GM20000 (cell line): ENCODE measurements at places on chromosomes 2 and 18.

DNA sequence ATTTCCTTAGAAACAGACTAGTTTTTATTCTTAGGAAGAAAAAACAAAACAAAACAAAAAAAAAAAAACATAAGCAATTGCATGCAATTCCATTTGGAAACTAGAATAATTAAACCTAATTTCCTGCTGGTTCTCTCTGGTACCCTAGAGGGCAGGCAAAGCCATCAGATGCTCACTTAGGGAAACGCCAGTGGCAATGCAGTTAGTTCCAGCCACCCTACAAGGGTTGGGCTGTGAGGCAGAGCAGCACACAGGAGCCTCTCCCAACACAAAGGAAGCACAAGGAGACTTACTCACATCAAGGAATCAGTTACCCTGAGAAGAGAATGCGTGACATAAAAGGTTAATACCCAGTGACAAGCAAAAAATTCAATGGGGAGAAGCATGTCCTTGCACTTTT, 28.8 kb downstream of the CCDC93 start:
- no peak for DNase-seq

- peak; percentile 19 for DNase-seq
These were observed 138.1 kb downstream of the WDR7 start for GRCh38 chr18:56789004-56789888.

DNA sequence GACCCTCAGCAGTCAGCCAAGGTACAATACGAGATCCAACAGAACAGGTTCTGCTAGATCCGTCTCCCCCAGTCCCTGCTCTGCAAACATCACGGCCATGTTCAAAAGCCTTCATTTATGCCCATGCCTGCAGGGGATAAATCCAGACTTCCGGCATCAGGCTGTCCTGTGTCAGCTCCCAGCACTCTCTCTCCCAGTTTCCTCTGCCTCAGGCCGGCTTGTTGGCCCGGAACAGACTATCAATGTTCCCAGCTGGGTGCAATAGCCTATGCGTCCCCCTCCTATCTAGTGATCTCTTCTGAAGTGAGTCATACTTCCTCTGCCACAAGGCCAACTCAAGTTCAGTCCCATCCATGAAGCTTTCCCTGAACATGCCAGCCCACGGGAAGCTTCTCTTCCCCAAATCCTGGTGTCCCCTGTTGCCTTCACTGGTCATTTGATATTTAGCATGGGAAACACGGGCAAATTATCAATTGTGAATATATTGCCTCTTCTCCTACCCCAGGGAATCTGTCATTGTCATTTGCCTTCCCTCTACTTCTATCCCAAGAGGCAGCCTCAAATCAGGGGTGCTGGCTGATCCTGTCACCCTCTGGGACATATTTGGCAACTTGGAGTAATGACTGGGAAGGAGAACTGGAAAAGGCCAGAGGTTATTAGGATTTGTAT, 51.1 kb downstream of the CAPN13 start:
- DNase-seq, result no peak

DNA sequence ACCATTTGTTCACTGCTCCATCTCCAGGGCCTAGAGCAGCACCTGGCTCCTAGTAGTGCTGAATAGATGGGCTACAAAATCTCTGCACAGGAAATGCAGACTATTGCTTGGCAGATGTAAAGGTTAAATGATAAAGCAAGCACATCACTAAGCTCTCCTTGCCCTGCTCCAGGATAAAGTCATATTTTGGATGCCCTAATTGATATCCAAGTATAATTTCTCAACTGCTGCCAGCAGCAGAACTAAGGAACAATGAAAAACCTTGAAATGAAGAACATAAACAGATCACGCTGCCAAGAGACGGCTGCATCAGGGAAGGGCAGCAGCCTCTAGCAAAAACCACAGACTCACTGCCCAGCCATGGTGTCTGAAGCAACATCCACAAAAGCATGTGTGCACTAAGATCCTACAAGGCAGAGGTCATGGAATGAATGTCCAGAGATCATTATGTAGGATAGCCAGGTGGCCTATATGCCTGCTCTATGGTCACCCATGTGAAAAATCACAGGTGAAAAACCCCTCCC, 134.7 kb downstream of the TMEM163 start:
- DNase-seq, result no peak

DNA sequence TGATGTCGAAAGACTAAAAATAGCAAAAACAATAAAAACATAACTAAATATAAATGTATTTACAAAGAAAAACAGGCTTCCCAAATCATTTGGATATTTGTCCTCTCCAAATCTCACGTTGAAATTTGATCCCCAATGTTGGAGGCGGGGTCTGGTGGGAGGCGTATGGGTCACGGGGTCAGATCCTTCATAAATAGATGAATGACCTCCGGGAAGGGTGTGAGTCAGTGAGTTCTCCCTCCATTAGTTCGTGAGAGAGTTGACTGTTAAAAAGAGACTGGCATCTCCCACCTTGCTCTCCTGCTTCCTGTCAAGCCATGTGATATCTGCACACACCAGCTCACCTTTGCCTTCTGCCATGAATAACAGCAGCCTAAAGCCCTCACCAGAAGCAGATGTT, 703.0 kb downstream of the TMEM182 start:
- DNase-seq, result no peak

DNA sequence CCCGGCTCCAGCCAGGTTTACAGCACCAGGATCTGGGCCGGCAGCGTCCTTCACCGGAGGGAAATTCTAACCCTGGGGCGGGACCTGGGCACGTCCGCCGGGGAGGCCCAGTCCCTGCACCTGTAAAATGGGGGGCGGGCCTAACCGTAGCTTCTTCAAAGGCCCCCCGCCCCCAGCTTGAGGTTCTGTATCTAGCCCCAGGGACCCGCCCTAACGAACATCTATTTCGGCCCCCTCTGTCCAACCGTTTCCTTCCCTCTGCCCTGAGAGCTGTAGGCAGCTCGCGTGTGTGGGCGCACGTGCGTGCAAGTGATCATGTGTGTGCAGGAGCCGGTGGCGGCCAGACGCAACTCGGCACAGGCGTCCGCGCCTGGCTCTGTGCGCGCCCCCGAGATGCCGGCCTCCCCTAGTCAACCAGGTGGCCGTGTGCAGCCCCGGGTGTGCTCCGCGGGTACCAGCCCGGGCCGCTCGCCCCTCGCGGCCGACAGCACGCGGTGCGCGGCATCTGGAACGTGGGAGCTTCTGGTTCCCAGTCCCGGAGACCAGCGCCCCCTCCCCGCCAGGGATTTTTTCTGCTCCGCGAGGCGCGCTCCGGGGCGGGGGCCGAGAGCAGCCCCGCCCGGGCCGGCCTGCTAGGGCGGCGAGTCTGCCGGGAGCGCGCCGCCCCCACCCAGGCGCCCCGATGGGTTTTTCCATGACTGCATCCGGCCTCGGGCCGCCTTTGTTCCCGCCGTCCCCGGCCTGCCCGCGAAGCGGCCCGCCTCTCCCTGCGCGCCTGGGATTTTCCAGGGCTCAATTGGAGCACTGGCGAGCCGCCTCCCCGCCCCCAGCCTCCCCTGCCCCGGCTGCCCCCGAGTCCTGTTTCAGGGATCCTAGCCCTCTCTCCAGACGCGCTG, 21.2 kb downstream of the TEX44 start:
- peak; percentile 95 for DNase-seq

- DNase-seq, result no peak
These were observed 157.9 kb downstream of the LRRC30 start for GRCh38 chr18:7388741-7389140.

DNA sequence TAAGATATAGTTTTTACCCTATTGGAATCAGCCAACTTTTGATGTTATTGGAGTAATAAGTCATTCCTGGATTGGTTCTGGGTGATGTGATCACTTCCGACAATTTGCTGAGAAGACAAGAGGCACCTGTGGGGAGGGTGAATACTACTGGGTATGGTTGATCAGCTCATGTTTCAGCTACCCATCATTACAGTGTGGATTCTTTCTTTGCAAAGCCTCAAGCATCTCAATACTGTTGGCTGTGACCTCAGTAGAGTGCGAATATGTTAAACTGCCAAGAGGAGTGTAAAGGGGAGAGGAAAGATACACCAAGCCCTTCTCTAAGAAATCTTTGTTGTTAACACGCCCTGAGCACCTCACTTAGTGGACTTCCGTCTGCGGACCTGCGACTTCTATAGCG, 317.7 kb downstream of the TDRD15 start:
- DNase-seq, result no peak

DNA sequence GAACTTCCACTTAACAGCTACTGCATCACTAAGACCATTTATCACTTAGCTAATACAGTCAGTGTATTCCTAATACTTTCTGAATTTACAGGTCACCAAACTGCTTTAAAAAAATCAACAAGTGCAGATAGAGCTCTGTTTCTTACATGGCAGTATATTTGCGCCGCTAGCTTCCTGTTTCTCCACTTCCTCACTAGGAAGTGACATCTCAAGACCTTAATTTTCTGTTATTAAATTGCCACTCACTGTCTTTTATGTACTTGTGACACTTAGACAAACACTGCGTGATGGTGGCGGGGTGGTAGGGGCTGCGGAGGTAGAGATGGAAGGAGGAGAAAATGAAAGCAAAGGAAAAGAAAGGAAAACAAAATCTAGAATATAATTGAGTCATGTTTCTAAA, 53.7 kb upstream of the CRIM1 start:
- no peak for DNase-seq

GRCh38 chr2:180955101-180955500, 25.3 kb upstream of the UBE2E3 start:
- no peak for DNase-seq

GRCh38 chr2:88342749-88343148, 109.7 kb downstream of the FOXI3 start:
- no peak for DNase-seq

DNA sequence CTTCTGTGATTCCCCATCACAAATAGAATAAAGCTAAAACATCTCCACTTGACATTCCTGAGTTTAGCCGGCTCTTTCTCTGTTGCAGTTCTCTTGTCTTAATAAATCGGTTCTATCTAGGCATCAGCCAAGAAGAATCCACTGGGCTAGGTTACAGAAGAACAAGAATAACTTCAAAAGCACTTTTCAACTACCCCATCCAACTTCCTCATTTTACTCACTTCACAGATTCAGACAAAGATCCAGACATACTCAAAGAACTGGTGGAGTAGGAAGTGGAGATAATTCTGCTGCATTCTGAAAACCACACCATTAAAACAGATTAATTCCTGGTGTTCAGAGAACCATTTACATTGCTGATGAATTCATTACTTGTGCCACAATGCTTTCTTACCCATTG, 9.6 kb upstream of the ALPK2 start:
- DNase-seq, result no peak

- DNase-seq, result no peak
These were observed 35.0 kb downstream of the RPL37A start for GRCh38 chr2:216533609-216534008.

- DNase-seq, result no peak
These were observed 301.8 kb upstream of the ACVR2A start for GRCh38 chr2:147543056-147543455.

DNA sequence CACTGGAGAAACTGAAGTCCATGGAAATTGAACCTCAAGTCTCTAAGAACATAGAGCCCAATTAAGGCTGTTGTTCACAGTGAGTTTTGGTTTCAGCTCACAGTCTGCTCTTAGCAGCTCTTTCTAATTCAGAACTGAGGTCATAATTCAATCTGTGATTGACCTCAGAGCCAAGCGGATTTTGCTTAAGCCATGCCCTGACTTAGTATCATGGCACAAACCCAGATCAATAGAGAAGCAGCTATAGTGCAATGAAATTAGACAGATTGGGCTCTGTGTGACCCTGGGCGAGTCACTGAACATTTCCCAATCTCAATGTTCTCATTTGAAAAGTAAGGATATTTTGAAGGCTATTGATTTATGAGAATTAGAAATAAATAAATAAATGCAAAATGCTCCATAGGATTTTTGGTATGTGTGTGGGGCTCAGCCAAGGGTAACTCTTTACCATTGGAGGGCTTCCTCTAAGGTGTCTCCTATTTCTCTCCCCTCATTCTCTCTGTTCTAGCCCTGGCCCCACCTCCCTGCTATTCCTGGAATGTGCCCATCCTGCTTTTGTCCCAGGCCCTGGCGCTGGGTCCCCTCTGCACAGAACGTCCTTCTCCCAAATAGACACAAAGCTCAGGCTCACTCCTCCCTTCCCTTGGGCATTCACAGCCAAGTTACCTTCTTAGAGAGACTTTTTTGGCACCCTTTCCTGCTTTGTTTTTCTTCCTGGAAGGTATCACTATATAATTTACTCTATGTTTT, 239.6 kb downstream of the LPIN1 start:
- no peak for DNase-seq

GRCh38 chr2:47221946-47222345, 66.8 kb upstream of the STPG4 start:
- no peak for DNase-seq
